ENCODE measurements at places on chromosomes 2 and 18. TPM values are rescaled to one million over a fixed set of nuclear protein-coding genes. Genes with fewer than 3 reads are reported as not detected.

DNA sequence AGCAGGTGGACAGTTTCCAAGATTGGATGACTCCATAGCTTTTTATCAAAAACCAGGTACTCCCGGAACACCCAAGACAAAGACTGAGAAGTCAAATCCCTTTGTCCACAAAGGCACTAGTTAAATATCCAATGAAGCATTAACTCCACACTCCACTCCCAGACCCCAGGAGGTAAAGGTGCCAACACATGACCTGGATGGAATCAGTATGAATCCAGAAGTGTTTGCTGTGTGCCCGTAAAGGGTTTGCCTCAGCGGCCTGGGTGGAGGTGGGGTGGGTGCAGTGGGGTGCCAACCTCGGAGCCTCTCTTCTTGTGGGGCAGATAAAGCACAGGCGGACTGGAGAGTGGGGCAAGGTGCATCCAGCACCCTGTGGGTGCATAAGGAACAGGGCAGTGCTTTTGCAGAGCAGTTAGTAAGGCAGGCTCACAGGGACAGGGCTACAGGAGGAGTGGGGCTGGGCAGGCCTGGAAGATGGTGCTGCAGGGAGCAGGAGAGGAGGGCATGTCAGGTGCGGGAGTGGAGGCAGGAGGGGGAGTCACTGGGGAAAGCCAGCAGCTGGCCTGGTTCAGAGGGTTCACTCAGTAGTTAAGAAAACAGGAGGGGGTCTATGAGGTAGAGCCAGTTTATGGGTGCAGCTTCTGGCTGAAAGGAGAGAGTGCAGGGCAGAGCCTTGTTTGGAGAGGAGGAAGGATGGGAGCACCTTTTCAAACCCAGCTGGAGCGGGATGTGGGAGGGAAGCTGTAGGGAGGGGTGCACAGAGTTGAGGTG is 208.4 kb upstream of the SMAD2 start:
- peak overlapping the region; percentile 97 for H3K27ac ChIP-seq
- H3K4me3 ChIP-seq: no peak overlapping the region
- H3K36me3 ChIP-seq: no peaks in the 10 kb centered on the region
- peaks cover 51% of the 10 kb centered on the region for H3K4me1 ChIP-seq
- no peaks in the 10 kb centered on the region for H3K27me3 ChIP-seq

- no peak overlapping the region for H3K4me3 ChIP-seq
- H3K27ac ChIP-seq: no peak overlapping the region
- no peak for DNase-seq
- H3K36me3 ChIP-seq: no peaks in the 10 kb centered on the region
- peaks cover 86% of the 10 kb centered on the region for H3K27me3 ChIP-seq
These were observed 19.6 kb downstream of the GPR35 start for GRCh38 chr2:240644859-240645301.

DNA sequence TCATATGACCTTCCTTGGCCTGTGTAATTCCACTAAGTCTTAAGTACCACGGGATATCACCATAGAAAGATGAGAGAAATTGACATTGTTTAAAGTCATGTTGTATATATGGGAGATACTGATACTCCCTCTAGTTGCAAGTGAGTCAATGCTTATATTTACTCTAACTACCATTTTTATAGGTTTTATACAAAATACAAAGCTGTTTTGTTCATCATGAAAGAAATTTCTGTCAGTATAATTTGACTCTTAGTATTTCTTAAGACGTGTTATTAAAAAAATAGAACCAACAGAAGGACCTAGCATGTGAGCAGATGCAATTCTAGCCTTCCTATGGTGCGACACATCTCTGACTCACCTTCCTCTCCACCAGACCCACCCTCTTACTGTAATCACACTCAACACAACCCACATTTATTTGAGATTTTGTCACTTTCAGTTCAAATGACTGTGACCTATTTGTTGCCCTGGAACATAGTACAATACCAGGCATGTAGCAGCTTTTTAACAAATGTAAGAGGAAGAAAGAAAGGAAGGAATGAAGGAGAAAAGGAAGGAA is 453.1 kb downstream of the CMPK2 start:
- H3K27me3 ChIP-seq: no peaks in the 10 kb centered on the region
- no peaks in the 10 kb centered on the region for H3K4me1 ChIP-seq
- H3K27ac ChIP-seq: no peak overlapping the region
- no peak for DNase-seq
- no peaks in the 10 kb centered on the region for H3K36me3 ChIP-seq

DNA sequence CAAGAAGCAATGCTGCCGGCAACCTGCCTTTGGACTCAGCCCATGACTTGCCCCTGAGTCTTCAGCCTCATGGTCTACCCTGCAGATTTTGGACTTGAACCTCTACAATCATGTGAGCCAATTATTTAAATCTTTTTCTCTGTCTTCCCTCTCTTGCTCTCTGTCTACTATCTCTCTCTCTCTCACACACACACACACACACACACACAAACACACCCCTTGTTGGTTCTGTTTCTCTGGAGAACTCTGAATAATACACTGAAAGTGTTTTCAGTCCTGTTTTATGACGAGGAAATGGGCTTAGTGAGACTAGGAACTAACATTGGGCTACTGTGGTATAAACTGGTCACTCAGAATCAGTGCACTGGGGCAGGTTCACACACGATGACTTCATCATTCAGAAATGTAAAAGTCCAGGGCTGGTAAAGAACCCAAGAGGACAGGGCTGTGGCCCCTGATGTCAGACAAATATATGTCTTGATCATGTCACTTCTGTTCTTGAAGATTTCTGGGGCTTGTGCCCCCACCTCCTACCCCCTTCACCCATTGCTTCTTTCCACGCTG is 266.1 kb upstream of the SIX2 start:
- no peak overlapping the region for H3K4me3 ChIP-seq
- H3K27me3 ChIP-seq: no peaks in the 10 kb centered on the region
- no peak for DNase-seq
- H3K36me3 ChIP-seq: no peaks in the 10 kb centered on the region

- H3K4me1 ChIP-seq: no peaks in the 10 kb centered on the region
- H3K27me3 ChIP-seq: no peaks in the 10 kb centered on the region
- no peak overlapping the region for H3K27ac ChIP-seq
- no peak overlapping the region for H3K4me3 ChIP-seq
- no peaks in the 10 kb centered on the region for H3K36me3 ChIP-seq
These were observed 181.6 kb downstream of the AFF3 start for GRCh38 chr2:99960790-99961189.

GRCh38 chr18:79453816-79454735 is 58.3 kb downstream of the NFATC1 start:
- no peak for DNase-seq
- H3K27ac ChIP-seq: peak overlapping the region; percentile 36
- H3K4me3 ChIP-seq: no peak overlapping the region

- no peaks in the 10 kb centered on the region for H3K4me1 ChIP-seq
- no peaks in the 10 kb centered on the region for H3K36me3 ChIP-seq
- no peaks in the 10 kb centered on the region for H3K27me3 ChIP-seq
- H3K4me3 ChIP-seq: no peak overlapping the region
These were observed 19.1 kb downstream of the REG1A start for GRCh38 chr2:79139423-79139822.

- H3K4me3 ChIP-seq: no peak overlapping the region
- H3K4me1 ChIP-seq: no peaks in the 10 kb centered on the region
These were observed 199.1 kb downstream of the FBXO15 start for GRCh38 chr18:73948497-73948896.

DNA sequence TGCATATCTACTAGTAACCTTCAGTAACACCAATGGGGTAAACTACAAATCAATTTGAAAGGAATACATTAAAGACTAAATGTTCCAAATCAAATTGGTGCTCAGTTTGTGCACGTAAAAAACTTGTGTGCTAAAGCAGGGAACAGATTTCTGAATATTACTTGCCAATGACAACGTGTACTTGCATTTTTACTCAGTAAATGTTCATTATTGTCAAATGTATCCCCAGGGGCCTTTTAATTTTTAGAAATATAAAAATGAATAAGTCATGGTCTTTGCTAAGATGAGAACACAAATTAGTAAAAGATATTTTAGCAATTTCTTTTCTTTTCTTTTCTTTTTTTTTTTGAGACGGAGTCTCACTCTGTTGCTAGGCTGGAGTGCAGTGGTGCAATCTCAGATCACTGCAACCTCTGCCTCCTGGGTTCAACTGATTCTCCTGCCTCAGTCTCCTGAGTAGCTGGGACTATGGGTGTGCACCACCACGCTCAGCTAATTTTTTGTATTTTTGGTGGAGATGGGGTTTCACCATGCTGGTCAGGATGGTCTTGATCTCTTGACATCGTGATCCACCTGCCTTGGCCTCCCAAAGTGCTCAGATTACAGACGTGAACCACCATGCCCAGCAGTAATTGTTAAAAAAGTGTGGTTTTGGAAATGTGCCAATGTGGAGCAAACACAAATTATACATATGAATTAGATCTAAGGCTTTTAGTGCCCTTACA is 52.6 kb downstream of the PMAIP1 start:
- no peak for DNase-seq
- no peaks in the 10 kb centered on the region for H3K27me3 ChIP-seq
- no peak overlapping the region for H3K27ac ChIP-seq

- no peak overlapping the region for H3K4me3 ChIP-seq
- DNase-seq: no peak
- no peaks in the 10 kb centered on the region for H3K27me3 ChIP-seq
- H3K27ac ChIP-seq: no peak overlapping the region
- no peaks in the 10 kb centered on the region for H3K4me1 ChIP-seq
- no peaks in the 10 kb centered on the region for H3K36me3 ChIP-seq
These were observed 44.2 kb downstream of the TACR1 start for GRCh38 chr2:75155115-75155514.

- DNase-seq: no peak
- no peak overlapping the region for H3K4me3 ChIP-seq
- no peaks in the 10 kb centered on the region for H3K27me3 ChIP-seq
- no peak overlapping the region for H3K27ac ChIP-seq
- H3K36me3 ChIP-seq: no peaks in the 10 kb centered on the region
These were observed 1.2 kb downstream of the PLEKHM3 start for GRCh38 chr2:208024091-208024490.

DNA sequence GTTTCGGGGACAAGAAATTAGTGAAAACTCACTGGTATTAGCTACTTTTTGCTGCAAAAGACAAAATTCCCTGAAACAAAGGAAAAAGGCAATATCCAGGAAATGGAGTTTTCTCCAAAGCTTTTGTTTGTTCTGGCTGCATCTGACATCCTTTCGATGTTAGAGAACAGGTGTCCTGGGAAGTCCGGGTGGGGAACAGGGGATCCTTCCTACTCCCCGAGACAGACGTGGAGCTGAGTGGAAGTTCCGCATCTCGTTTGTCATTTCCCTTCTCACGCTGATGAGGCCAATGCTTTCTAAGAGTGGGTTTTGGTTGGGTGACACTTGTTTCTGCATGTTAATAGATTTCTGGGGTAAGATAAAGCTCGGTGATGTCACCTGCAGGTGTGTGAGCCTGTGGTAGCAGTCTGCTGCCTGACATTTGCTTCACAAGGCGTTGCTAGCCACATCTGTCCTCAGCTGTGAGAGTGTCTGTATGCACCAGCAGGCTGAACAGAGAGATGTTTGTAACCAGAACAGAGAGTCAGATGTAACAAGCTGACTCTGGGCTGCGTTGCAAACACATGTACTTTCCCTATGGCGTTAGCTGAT is 125.9 kb downstream of the ACOXL start:
- no peak overlapping the region for H3K4me3 ChIP-seq
- H3K27ac ChIP-seq: no peak overlapping the region
- H3K36me3 ChIP-seq: no peaks in the 10 kb centered on the region

- no peak for DNase-seq
- H3K27me3 ChIP-seq: no peaks in the 10 kb centered on the region
- no peak overlapping the region for H3K27ac ChIP-seq
- H3K4me1 ChIP-seq: no peaks in the 10 kb centered on the region
- H3K4me3 ChIP-seq: no peak overlapping the region
- H3K36me3 ChIP-seq: no peaks in the 10 kb centered on the region
These were observed 870.2 kb downstream of the CBLN2 start for GRCh38 chr18:71673954-71674353.

GRCh38 chr18:31302991-31303390 is 15.0 kb upstream of the DSG1 start:
- H3K27me3 ChIP-seq: no peaks in the 10 kb centered on the region
- DNase-seq: no peak
- peak overlapping the region; percentile 70 for H3K27ac ChIP-seq
- no peaks in the 10 kb centered on the region for H3K36me3 ChIP-seq
- H3K4me1 ChIP-seq: no peaks in the 10 kb centered on the region

DNA sequence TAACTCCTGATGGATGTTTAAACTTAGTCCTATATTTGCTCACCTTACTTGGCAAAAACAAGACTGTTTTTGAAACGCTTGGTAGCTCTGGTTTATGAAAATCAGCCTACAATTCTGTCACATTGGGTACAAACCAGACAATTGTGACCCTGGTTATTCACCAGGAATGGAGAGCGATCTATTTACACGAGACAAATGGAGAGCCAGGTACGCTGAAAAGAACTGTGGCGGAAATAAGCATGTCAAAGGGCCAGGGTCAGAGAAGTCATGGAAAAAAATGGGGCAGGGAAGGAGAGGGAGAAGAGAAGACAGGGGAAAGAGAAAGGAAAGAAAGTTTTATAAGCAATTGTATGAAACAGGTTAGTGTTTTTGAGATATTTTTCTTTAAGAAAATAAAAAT is 119.5 kb upstream of the ZFP36L2 start:
- H3K4me1 ChIP-seq: peaks cover 42% of the 10 kb centered on the region
- no peak for DNase-seq
- H3K4me3 ChIP-seq: no peak overlapping the region
- H3K36me3 ChIP-seq: no peaks in the 10 kb centered on the region

DNA sequence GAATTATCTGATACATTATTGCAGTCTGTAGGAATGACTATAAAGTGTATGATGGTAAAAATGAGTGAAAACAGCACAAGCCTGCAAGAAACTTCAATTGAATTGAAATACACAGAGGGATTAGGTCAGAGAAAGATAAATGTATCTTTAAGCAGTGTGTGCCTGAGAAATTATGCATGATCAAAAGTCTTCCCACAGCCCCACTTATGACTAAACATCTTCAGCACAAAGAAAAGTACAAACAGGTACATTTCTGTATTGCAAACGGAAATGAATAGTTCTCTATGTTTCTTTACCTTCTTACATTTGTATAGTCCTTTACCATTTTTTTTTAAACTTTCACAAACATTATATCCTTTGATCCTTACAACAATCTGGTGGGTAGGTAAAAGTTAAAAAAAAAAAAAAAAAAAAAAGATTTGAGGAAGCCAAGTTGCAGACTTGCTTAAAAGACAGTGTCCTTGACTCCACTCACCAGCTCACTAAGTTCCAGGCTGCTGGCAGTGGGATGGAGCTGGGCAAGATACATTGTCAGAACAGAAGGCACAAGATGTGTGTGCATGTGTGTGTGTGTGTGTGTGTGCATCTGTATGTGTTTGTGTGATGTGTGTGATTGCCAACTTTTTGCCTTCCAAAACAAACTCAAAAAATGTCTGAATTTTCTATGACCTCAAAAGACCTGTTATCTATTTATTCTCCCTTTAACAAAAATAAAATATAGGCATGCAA is 423.7 kb upstream of the ACVR2A start:
- H3K36me3 ChIP-seq: no peaks in the 10 kb centered on the region
- H3K4me3 ChIP-seq: no peak overlapping the region
- DNase-seq: no peak
- no peaks in the 10 kb centered on the region for H3K4me1 ChIP-seq
- H3K27me3 ChIP-seq: no peaks in the 10 kb centered on the region
- no peak overlapping the region for H3K27ac ChIP-seq

GRCh38 chr2:70024284-70024683 is 62.9 kb upstream of the ASPRV1 start:
- H3K36me3 ChIP-seq: no peaks in the 10 kb centered on the region
- no peak overlapping the region for H3K4me3 ChIP-seq
- H3K4me1 ChIP-seq: peaks cover 2% of the 10 kb centered on the region
- no peak for DNase-seq
- H3K27me3 ChIP-seq: no peaks in the 10 kb centered on the region

The FABP1 gene
- not detected for total RNA-seq

The BCL2 gene
- 17.4 TPM for total RNA-seq

The OLA1 gene
- 77.6 TPM for total RNA-seq

The CHPF gene
- total RNA-seq: 40.4 TPM

The C2orf78 gene
- not detected for total RNA-seq

The ACMSD gene
- not detected for total RNA-seq

The WDPCP gene
- 3.2 TPM for total RNA-seq

The SRD5A2 gene
- total RNA-seq: not detected

The MYOM1 gene
- total RNA-seq: 2.5 TPM

The NMUR1 gene
- total RNA-seq: 0.15 TPM

The TFCP2L1 gene
- 17.9 TPM for total RNA-seq
